Right renal pelvis (tissue), 4 donors: ENCODE measurements at places on chromosomes 1 and 21.

DNA sequence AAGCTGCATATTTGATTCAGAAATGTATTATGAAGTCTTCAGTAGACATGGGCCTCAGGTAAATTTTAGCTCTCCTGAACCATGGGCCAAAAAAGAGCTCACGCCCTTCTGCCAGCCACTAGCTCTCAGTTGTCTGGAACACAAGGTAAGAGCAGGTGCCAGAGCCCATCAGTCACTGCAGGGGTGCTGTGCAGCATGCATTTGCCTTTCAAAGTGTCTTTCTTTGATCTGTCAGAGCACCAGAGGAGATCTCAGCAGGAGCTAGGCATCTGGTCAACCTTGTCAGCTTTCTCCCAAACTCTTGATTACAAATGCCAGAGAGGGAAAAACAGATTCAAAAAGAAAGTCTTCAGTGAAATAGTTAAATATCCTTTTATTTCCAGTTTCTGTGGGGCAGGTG lies 332.3 kb downstream of the COL11A1 start:
- DNase-seq, result no peak

- DNase-seq, result peak; percentile 80
These were observed 31.8 kb upstream of the BCL10 start for GRCh38 chr1:85307987-85308832.

DNA sequence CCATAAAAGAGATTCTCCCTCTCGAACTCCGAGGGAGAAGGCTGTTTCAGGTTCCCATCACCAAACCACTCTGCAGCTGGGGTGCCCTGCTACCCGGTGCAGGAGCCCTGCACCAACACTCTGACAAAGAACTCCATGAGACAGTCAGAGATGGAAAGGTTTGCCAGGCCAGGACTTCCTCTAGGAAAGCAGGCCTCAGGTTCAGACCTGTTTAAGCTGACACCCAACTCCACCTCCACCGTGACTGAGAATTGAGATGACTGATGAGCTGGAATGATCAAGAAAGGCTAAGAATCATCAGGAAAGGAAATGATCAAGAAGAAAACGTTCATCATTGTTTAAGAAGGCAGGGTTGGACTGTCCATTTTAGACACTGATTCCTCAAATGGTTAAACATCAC lies 46.2 kb upstream of the KCNE1 start:
- DNase-seq, result no peak

DNA sequence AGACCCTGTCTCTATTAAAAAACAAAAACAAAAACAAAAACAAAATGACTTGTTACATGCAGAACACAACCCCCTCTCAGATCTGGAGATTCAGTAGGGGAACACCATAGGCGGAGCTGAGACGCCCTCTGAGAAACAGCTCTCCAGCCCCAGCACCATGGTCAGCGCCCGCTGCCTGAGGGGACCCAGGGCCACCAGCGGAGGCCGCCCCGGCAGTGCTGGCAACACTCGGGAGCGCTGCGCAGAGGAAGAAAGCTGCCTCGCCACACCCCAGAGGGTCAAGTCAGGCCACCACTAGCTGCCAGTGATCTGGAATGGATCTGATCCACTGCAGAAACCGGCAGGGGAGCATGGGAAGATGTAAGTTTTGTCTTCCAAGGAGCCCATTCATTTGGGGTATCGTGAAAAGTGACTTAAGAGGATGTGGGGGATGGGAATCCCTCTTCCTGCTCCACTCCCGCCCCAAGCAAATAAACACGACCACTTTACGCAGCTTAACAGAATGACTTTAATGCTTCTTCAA lies 3.1 kb downstream of the ACTA1 start:
- DNase-seq, result peak; percentile 53

GRCh38 chr1:234875953-234876855 lies 252.4 kb downstream of the TOMM20 start:
- no peak for DNase-seq

DNA sequence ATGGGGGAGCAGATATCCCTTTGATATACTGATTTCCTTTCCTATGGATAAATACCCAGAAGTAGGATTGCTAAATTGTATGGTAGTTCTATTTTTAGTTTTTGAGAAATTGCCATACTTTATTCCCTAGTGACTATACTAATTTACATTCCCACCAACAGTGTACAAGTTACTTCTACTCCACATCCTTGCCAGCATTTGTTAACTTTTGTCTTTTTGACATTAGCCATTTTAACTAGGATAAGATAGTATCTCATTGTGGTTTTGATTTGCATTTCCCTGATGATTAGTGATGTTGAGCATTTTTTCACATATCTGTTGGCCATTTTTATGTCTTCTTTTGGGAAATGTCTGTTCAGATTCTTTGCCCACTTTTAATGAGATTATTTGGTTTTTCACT lies 620.6 kb upstream of the CAMK1G start:
- no peak for DNase-seq

GRCh38 chr1:33094971-33095604 lies 14.1 kb downstream of the AZIN2 start:
- DNase-seq, result peak; percentile 43

GRCh38 chr1:227943381-227944089 lies 4.2 kb downstream of the WNT9A start:
- no peak for DNase-seq

DNA sequence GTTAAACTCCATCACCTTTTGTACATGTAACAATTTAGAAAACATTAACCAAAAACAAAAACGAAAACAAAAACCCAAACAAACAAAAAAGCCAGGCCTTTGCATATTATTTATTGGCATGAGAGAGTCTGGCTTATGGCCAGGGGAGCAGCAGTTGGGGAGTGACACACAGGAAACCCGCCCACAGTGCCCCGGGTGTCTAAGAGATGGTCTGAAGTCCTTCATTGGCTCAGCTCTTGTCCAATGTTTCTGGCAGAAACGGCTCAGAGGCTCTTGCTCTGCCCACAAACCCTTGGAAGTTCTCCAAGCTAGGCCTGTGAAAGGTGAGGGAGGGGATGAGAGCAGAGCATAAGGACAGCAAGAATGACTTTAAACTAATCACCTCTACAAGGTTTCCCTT lies 131.5 kb downstream of the CNIH3 start:
- DNase-seq, result no peak

- DNase-seq, result no peak
These were observed 33.3 kb downstream of the DNTTIP2 start for GRCh38 chr1:93845538-93846205.

- DNase-seq, result no peak
These were observed 189.6 kb downstream of the PLPP3 start for GRCh38 chr1:56389813-56390212.

GRCh38 chr1:231099996-231100767 lies 60.1 kb upstream of the FAM89A start:
- no peak for DNase-seq

- DNase-seq, result no peak
These were observed 38.5 kb downstream of the CHD5 start for GRCh38 chr1:6141592-6141991.

DNA sequence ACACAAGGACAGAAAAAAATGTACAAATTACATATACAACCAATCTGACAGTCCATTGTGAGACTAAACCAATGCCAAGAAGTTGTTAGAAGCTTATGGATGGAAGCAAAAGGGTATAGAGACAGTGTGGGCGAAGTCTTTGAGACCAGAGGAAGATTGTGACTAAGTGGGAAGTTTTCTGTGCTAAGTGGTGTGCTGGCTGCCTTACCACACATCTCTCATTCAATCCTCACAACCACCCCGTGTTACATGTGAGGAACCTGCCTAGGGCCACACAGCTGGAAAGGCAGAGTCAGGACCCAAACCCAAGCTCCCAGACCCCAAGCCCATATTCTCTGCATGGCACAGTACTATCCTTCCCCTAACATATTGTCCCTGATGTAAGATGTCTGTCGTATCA lies 53.5 kb upstream of the DUSP10 start:
- DNase-seq, result no peak

DNA sequence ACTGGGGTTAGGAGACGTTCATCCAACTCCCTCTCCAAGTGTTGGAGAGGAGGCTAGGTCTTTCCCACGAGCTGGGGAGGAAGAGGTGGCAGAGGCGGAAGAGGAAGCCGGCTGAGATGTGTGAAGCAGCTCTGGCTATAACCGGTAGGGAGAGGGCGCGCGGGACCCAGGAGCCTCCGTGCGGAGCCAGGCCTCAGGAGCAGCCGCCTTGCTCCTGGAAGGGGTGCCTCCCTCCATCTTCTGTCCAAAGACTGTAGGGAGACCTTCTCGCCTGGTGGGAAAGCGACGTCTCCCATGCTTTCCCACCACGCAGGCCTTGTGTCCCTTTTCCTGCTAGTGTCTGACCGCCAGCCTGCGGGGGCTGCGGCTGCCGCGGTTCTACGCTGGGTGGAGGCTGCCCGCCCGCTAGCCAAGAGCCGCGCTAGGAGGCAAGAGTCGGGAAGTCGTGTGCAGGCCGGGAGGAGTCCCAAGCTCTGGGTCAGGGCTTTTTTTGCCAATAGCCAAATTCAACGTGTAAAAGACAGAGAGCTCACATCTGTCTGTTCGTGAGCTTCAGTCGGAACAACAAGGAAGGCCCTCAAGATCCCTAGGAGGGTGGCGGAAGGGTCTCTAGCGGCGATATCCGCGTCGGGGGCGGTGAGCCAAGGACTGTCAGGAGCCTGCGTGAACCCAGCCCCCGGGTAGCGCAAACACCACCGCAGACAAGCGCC lies 8.4 kb upstream of the NBPF11 start:
- DNase-seq, result no peak

- DNase-seq, result no peak
These were observed 28.9 kb upstream of the RUNX1 start for GRCh38 chr21:35077975-35078374.

GRCh38 chr1:58780836-58781452 lies 2.9 kb downstream of the JUN start:
- no peak for DNase-seq

GRCh38 chr1:17212009-17212408 lies 7.1 kb downstream of the PADI1 start:
- no peak for DNase-seq

GRCh38 chr1:150596095-150596892 lies 16.9 kb upstream of the MCL1 start:
- no peak for DNase-seq

- no peak for DNase-seq
These were observed 216.6 kb upstream of the EDN2 start for GRCh38 chr1:41700986-41701535.

GRCh38 chr1:89827330-89827729 lies 6.5 kb downstream of the LRRC8D start:
- DNase-seq, result no peak

GRCh38 chr1:155196103-155196892 lies 11.4 kb downstream of the THBS3 start:
- DNase-seq, result no peak

DNA sequence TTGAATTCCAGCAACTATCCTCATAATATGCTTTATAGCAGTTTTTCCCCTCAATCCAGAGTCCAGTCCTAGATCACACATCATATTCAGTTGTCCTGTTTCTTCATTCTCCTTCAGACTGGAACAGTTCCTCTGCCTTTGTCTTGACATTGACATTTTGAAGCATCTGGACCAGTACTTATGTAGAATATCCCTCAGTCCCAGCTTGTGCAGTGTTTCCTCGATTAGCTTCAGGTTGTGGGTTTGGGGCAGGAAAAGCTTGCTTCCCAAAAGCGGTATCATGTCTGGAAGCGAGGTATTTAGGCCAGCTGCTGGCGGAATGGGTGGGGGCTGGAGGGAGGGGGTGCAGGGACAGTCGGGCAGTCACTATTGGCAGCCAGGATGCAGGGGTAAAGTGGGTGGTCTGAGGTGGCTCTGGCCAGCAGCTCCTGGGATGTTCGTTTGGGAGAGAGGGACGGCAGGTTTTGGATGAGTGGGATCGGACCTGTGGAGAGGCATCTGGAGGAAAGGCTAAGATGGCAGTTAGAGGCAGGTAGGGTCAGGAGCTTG lies 6.5 kb downstream of the THEMIS2 start:
- no peak for DNase-seq

DNA sequence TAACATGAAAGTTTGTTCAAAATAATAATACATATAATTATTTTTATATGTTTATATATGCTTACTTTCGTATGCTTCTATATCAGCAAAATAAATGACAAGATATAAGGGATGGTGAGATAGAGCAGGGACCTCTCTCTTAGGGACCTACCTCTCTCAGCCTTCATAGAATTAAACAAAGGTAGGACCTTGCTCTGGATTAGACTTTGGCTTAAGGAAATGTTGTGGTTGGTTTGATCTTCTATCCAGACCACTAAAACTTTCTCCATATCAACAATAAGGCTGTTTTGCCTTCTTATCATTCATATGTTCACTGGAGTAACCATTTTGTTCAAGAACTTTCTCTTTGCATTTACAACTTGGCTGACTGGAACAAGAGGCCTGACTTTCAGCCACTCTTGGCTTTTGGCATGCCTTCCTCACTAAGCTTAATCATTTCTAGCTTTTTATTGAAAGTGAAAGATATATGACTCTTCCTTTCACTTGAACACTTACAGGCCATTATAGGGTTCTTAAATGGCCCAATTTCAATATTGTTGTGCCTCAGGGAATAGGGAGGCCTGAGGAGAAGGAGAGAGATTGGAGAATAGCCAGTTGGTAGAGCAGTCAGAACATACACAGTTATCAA lies 14.4 kb downstream of the FRRS1 start:
- DNase-seq, result no peak

- no peak for DNase-seq
These were observed 67.9 kb upstream of the APOBEC4 start for GRCh38 chr1:183721041-183721440.

- DNase-seq, result no peak
These were observed 10.7 kb downstream of the FMO2 start for GRCh38 chr1:171195767-171196166.

GRCh38 chr1:180198196-180198595 lies 31.9 kb upstream of the LHX4 start:
- no peak for DNase-seq

GRCh38 chr1:246683521-246683920 lies 40.7 kb upstream of the SCCPDH start:
- DNase-seq, result no peak

DNA sequence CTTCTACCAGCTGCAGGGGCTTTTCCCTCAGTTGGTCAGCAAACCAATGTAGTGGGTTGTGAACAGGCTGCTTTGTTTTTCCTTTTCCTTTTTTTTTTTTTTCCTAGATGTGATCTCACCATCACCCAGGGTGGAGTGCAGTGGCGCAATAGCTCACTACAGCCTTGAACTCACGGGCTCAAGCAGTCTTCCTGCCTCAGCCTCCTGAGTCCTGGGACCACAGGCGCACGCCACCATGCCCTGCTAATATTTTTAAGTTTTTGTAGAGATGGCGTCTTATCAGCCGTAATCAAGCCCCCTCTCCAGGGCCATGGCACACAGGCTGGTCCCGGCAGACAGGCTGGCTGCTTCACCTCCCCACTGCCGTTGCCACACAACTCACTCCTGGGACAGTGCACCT lies 3.4 kb upstream of the TRIM11 start:
- DNase-seq, result no peak

DNA sequence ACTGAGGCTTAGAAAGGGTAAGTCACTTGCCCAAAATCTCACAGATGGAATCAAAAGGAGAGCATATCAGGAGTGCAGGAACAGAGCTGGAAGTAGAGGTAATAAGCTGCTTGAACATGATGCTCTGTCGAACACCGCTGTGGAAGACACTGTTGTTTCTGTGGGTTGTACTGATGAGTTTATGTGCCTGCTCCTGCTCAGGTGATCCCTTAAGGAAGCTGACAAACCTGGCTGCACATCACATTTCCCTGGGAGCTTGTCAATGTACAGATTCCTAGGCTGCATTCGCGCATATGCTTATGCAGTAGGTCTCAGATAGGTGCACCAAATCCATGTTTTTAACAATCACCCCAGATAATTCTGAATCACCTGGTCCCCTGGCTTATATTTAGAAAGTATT lies 79.7 kb downstream of the ZNF326 start:
- DNase-seq, result no peak
